ENCODE measurements at places on chromosomes 5 and 9.

- no peak for DNase-seq
Measured at GRCh38 chr5:93598091-93599000, 15.3 kb downstream of the NR2F1 start.

- DNase-seq, result peak; percentile 36
Measured at GRCh38 chr9:120742951-120743416, 28.7 kb upstream of the MEGF9 start.

DNA sequence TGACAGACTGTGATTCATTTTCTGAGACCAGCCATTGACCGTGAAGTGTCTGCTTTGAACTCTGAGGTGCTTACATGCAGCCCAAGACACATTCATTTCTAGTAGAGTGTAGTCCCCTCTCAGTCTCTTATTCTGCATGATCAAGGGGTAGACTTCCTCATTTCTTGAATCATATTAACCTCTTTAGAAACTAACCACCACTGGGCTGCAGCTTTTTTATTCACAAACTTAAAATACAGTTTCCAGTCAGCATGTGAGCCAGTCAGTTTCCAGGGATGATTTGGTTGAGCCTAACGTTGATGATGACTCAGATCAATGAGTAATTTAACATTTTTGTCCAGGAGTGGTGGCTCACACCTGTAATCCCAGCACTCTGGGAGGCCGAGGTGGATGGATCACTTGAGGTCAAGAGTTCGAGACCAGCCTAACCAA is 59.2 kb downstream of the OTULIN start:
- DNase-seq, result peak; percentile 11

GRCh38 chr9:87515588-87516221 is 18.0 kb downstream of the DAPK1 start:
- DNase-seq, result no peak

- DNase-seq, result no peak
Measured at GRCh38 chr5:91956738-91957137, 573.6 kb upstream of the ARRDC3 start.

DNA sequence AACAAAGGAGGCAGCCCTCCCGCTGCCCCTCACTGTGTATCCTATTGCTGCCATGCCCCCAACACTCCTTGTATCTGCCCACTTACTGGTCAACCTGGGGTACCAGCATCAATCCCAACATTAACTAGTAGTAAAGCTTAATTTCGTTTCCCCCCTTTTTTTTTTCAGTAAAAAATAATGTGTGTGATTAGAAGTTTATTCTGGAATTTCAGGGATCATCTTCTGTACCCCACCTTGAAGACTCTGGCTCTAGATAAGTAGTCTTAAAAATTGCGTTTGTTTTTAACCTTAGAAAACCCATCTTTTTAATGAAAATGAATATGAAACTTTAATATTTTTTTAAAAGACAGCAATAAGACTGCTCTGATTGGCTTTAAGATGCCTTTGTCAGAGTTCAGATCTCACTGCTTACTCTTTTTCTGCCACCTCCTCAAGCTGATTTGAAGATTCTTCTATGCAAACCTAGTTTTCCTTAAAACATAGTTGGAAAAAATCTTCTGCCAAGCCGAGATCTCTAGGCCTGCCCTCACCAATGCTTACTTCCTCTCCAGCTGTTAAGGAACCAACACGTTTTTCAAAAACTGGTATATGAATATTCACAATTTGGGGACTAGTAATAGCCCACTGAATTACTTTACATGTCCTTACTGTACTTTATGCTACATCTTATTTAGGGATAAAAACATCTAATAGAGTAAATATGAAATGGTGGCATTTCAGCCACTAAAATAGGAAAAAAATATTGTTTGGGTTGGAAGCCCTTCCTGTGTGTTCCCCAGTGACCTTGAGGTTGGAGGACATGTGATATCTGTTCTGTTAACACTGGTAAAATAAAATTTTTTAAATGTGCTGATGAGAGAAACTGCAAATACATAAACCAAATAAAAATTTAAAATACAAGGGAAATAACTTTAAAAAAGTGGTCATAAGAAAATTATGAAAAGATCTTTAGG is 4.0 kb upstream of the RHOBTB3 start:
- no peak for DNase-seq

DNA sequence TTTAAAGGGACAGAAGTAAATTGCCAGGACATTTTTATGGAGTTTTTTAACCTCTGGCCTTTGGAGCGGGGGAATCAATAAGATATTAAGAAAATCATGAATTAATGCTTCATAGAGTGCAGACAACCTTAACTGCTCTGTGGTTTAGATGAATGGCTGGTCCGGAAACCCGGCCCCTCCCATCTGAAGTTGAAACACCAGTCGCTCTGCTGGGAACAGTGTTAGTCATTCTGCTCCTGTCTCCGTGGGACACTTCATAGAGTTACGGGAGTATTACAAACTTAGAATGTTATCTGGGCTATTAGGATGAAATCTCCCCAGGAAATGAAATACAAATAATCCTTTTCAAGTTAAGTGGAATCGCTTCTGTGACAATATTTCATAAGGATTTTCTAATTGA is 110.1 kb upstream of the IRX2 start:
- DNase-seq, result peak; percentile 27

DNA sequence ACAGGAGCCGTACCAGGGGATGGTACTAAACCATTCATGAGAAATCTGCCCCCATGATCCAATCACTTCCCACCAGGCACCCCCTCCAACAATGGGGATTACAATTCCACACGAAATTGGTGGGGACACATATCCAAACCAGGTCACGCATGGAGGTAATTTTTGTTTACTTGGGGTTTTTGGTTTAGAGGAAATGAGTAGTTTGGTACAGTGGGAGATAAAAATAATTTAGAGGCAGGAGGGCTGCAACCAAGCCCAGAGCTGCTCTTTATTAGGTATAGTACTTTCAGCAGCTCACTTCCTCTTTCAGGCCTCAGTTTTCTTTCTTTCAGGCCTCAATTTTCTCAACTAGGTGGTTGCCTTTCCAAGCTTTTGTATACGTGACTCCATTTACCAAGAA is 23.2 kb downstream of the PRUNE2 start:
- DNase-seq, result no peak

DNA sequence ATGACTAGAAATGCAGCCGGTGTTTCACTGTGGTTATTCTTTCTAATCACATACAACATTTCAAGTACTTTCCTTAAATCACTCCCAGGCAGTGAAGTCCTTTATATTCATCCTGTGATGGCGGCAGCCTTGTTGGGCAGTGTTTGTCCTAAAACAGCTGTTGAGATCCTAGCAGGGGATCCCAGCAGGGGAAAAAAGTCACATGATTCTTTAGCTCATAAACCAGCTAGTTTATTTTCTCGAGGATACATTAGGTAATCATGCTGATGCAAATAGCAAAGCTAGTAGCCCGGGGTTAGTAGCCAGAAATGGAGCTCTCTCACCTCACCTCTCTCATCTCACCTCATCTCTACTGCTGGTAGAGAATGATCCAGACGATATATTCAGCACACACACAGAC is 70.5 kb downstream of the FOXD1 start:
- no peak for DNase-seq

DNA sequence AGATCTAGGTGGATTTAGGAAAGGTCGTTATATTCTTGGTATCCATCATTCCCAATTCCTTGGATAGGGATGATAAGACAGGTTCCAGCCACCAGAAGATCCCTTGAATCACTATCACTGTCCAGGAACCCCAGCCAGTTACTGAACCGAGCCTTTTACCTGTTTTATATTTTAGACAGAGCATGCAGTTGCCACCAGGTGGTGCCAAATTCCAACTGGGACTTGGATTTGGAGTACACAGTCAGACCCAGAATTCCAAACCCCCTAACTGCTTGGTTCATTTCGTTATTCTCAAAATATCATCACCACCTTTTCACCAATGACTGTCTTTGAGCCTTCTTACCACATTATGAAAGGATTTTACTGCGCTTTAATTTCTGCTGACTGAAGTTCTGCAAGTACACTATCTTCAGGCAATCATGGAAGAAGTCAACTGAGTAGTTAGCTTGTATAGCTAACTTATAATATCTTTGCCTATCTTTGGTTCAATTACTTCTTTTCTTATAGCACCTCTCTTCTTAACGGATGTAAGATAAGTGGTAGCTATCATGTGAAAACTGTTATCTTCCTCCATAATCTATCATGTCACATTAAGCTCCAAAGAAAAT is 191.8 kb downstream of the PRR16 start:
- DNase-seq, result peak; percentile 25

- DNase-seq, result no peak
Measured at GRCh38 chr5:72074251-72074650, 33.0 kb upstream of the MAP1B start.

GRCh38 chr9:75983319-75984045 is 93.0 kb downstream of the PCSK5 start:
- no peak for DNase-seq

- DNase-seq, result no peak
Measured at GRCh38 chr5:40307920-40308319, 371.8 kb upstream of the PTGER4 start.

- DNase-seq, result no peak
Measured at GRCh38 chr5:122668552-122668951, 106.3 kb upstream of the SNX2 start.

- DNase-seq, result no peak
Measured at GRCh38 chr5:42606464-42606869, 150.2 kb upstream of the CCDC152 start.

GRCh38 chr5:135429301-135430134 is 17.6 kb downstream of the DCANP1 start:
- DNase-seq, result peak; percentile 31

- DNase-seq, result no peak
Measured at GRCh38 chr9:111815285-111816070, 20.7 kb upstream of the SHOC1 start.

DNA sequence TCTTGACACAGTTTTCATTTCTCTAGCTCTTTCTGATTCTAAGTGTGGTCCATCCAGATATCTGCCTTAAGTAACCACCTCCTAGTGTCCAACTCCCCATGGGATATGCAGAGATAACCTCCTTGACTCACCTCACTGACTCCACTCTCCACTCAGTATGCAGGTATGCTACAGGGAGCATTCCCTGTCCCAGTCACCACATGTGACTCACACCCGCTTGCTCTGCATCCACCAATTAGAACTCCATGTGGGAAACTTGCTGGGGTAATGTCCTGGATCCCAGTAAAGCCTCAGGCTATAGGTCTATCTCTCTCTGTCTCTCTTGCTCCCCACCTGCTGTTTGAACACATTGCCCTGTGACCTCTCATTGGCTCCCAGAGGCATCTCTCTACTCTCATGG is 563.9 kb downstream of the HTR1A start:
- peak; percentile 4 for DNase-seq

GRCh38 chr9:95874989-95875304 is 544 bp upstream of the ERCC6L2 start:
- peak; percentile 47 for DNase-seq

- no peak for DNase-seq
Measured at GRCh38 chr9:103188781-103189350, 193.7 kb downstream of the CYLC2 start.

- DNase-seq, result no peak
Measured at GRCh38 chr9:79357616-79358015, 214.1 kb upstream of the TLE4 start.

DNA sequence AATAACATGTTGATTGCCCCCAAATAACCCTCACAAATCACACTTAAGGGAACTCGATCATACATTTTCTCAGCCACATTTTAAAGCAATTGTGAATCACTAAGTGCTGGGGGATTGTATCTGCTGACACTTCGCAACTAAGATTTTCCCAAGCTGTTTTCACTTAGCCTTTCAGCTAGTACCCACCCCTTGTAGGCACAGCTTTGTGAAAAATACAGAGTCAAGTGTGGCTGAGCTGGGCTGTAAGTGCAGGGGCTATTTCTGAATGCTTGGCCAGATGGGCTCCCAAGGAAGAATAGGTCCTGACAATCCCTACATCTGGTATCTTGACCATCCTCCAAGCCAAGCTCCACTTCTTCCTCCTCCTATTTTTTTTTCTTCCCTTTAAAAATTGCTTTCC is 289.2 kb upstream of the NMUR2 start:
- no peak for DNase-seq

DNA sequence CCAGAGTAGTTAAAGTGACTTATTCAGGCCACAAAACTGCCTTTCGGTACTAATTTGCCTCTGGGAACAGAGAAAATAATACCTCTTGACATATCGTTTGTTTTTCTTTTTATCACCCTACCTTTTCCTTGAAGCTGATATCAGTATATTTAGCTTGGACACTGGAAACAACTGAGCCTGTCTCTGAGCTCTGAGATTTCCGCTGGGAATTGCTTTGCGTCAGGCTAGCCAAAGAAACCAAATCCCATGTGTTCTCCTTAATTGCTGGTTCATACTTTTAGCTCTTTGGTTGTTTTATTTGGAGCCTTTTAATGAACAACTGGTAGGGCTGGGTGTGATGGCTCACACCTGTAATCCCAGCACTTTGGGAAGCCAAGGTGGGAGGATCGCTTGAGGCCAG is 30.3 kb upstream of the SNAPC3 start:
- DNase-seq, result no peak

DNA sequence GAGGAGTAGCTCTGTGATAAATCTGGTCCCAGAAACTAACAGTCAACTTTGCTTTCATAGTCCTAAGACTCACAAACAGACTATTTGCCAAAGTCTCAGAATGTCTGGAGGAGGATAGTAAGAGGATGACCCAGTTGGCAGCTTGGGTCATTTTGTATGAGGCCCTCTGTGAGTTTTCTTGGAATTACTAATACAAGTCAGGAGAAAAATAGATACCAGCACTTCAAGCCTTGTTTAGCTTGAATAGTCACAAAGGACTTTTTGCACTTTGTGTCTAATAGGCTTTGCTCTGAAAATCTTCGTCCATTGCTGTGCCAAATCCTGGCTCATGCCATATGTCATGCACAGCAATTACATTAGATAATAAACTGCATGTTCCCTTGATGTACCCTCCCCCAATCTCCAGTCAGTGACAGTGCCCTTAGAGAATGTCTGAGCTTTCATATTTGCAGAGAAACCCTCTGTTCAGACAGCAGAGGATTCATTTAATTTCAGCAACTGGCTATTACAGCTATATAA is 612.8 kb downstream of the CSNK1G3 start:
- DNase-seq, result peak; percentile 22

DNA sequence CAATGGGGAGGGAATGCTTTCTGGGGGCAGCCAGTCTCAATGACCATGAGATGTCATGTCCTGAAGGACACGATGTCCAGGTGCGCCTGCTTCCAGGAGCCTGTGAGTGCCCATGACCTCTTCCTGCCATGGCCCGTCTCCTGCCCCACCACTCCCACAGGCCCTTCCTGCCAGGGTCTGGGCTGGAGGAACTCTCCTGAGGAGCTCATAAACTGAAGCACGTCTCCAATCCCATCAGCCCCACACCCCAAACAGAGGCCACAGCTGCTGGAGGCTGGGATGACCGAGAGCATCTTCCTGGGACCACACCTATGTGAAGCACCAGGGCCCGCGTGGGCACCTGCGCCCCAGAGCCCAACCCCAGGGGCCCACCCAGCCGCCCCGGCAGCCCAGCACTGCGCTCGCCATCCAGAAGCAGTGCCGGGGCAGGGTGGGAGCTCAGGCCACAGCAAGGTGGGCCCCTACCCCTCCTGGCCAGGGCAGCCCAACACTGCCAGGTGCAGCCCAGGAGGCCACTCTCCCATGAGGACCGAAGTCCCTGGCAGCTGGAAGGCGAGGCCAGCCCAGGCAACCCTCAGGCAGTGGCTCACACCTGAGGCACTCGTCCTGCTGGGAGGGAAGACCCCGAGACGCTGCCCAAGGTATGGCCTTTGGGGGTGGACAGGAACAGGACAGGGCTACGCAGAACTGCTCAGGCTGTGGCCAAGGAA is 53.9 kb upstream of the UBAC1 start:
- no peak for DNase-seq

Measured in fibroblast of skin of right biceps (primary cell).